ENCODE measurements at places on chromosomes 12 and 14.

DNA sequence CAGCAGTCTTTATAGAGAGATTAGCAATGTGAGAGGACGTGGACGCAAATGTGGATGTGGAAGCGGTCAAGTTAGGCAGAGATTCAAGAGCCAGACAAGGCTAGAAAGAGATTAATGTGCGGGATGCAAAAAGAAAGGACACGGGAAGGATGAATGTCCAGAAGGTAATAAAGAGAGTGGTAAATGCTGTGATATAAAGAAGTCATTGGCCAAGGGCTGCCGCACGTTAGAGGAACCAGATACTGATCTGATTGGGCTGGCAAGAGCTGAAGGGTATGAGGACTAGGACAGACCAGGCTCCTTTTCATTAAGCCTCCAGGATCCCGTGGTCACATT, 59.5 kb downstream of the DHRS2 start:
- no peak for DNase-seq

- no peak for DNase-seq
Measured at GRCh38 chr12:54047160-54047963, 6.3 kb upstream of the HOXC4 start.

- no peak for DNase-seq
Measured at GRCh38 chr14:79836577-79836976, 374.7 kb downstream of the DIO2 start.

DNA sequence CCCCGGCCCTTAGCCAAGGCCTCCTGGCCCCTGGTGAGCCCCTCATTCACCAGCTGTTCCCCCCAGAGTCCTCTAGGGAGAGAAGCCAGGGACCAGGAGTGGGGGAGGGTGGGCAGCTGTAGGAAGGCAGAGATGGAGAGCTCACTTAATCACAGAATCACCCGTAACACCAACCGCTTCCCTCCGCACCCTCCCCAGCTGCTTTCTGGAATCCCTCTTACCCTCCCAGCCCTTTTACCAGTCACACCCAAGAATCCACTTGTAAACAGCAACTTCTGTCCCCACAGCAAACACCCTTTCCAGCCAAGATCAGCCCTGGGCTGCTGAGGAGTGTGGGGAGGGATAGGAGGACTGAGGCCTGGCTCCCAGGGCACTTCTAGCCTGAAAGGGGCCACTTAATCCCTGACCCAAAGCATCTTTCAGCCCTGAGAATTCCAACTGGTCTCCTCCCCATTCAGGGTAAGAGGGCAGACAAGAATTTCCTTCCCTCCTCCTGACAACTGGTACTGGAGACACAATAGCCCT, 18.8 kb downstream of the NCKAP5L start:
- DNase-seq: no peak

DNA sequence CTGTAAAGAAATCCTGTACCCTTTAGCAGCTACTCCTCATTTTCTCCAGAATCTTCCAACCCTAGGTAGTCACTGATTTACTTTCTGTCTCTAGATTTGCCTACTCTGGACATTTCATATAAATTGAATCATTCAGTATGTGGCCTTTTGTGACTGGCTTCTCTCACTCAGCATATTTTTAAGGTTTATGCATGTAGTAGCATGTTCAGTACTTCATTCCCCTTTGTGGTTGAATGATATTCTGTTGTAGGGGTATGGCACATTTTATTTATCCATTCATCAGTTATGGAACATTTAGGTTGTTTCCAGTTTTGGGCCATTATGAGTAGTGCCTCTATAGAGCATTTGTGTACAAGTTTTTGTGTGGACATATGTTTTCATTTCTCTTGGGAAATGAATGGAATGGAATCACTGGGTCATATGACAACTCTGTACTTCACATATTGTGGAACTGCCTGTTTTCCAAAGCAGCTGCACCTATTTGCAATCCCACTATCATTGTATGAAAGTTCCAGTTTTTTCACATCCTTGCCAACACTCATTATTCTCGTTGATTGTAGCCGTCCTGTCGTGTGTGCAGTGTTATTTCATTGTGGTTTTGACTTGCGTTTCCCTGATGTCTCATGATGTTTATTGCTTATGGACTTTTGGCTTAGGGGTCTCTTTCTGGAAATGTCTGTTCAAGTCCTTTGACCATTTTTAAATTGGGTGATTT, 57.2 kb downstream of the ATF7IP start:
- DNase-seq: no peak

DNA sequence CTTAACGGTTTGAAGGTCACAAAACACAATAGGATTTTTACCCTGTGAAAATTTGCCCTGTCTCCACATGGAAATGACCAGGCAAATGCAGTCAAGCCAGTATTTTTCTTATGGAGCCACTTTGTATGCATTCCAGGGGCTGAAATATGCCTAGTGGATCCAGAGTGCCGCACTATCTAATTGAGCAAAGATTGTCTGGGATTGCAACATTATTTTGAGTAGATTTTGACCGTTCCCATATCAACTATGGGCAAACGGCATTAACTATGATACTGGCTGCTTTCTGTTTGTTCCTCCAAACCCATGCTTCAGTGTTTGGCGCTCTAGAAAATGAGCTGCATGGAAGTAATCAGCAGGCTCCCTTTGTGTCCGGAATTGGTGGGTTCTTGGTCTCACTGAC, 223.0 kb downstream of the BTG1 start:
- no peak for DNase-seq

- no peak for DNase-seq
Measured at GRCh38 chr12:95014554-95014953, 11.1 kb upstream of the NDUFA12 start.

DNA sequence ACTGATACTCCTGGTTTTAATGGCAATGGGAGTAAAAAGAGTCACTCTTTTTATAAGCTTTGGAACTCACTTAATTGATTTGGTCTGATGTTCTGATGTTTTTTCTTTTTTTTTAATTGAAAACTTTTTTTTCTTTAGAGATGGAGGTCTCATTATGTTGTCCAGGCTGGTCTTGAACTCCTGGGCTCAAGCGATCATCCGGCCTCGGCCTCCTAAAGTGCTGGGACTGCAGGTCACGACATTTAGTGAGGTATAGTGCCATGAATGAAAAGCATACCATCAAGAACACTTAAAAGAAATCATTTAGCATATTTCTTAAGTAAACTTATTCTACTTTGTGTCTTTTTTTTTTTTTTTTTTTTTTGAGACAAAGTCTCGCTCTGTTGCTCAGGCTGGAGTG, 12.7 kb upstream of the EID3 start:
- no peak for DNase-seq

DNA sequence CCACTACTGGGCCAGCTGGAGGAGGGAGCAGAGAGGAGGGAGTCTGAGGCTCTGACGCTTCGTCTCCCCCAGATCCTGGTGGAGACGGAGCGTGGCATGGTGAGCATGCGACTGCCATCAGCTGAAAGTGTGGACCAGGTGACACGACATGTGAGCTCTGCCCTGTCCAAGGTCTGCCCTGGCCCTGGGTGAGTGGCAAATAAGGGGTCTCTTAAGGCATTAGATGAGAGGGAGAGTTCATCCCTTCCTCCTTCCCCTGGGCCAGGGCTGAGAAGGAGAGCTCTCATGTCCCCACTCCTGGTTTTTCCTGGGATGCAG, 2.5 kb downstream of the CARMIL3 start:
- DNase-seq: no peak
